ENCODE measurements at places on chromosomes 6 and 20.

DNA sequence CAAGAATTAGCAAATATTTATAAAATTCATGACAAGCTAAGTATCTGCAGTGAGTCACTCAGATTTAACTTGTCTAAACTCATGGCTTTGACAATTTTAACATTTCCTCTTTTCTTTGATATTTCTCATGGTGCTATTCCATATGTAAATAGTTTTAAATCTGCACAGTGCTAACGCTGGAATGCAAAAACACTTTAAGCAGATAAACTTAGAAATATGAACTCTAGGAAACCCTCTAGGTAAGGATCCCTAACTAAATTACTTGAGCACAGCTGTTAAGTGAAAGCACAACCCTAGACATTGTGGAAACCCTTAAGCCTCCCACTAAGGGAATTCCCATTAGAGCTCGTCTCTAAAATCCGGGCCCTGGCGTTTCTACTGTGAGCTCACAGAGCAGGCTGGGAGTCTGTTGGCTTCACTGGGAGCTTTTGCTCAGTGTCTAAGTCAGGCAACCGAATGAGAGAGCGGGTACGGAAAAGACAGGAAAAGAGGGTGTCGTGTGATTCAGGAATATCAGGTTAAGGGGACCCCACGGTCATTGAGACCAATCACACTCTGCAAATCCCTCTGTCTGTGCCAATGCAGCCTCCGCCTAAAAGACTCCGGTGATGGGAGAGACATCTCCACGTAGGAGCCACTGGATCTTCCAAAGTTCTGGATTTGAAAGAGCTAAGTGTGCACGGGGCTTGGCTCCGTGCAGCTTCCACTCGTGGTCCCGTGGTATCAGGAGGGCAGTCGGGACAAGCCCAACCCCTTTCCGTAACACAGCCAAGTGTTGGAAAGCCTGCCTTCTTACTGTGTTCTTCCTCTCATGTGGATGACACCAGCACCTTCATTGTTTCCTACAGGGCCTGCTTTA is 112.3 kb upstream of the RPS6KA2 start:
- DNase-seq = no peak

GRCh38 chr6:152241013-152241766 is 396.0 kb downstream of the SYNE1 start:
- DNase-seq = no peak

GRCh38 chr20:22566876-22567658 is 17.3 kb downstream of the FOXA2 start:
- no peak for DNase-seq

- DNase-seq = no peak
These were observed 861.1 kb downstream of the DHX35 start for GRCh38 chr20:39823224-39823623.

DNA sequence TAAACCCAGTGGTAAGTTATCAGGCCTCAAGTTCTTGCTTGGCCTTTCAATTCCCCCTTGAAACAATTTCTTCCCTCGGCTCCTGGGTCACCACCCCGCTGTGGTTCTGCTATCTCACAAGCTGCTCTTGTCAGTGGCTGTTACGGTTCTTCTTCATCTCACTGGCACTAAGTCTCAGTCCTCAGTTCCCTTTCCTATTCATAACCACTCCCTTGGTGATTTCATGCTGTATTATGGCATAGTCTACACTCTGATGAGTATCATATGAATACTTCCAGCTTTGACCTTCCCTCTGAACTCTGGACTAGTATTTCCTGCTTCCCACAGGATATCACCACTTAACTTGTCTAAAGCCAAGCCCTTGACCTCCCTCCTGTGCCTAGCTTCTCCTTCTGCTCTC is 7.9 kb downstream of the TAAR1 start:
- no peak for DNase-seq

Measured in stimulated activated CD4-positive, alpha-beta T cell treated with anti-CD3 and anti-CD28 coated beads, Interleukin-15, amount 100 ng/mL, for 1 hour (primary cell).